Endothelial cell of umbilical vein (primary cell): ENCODE measurements at places on chromosomes 12 and 14. TPM values are rescaled to one million over a fixed set of nuclear protein-coding genes. Genes with fewer than 3 reads are reported as not detected.

DNA sequence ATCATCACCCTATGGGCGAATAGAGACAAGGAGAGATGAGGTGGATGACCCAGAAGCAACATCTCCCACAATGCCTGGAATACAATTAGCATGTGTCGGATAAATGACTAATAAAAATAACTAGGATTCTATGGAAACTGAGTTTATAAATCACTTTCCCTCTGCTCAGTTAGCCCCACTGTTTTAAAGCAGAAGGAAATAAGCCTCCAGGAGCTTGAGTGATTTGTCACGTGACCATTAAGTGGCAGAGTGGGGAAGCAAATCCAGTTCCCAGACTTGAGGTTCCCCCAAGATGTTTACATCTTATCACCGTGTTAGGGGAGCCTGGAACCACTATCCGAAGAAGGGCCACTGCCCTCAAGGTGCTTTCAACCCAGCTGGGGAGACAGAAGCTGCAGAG lies 136.5 kb upstream of the CCND2 start:
- DNase-seq, result no peak

- DNase-seq, result no peak
These were observed 25.2 kb upstream of the PPP1R13B start for GRCh38 chr14:103872481-103873113.

- no peak for DNase-seq
These were observed 17.1 kb upstream of the TBX3 start for GRCh38 chr12:114701104-114701414.

- no peak for DNase-seq
These were observed 21.2 kb downstream of the ITGA7 start for GRCh38 chr12:55686366-55687010.

GRCh38 chr14:98579140-98579539 lies 692.9 kb downstream of the BCL11B start:
- DNase-seq, result no peak

DNA sequence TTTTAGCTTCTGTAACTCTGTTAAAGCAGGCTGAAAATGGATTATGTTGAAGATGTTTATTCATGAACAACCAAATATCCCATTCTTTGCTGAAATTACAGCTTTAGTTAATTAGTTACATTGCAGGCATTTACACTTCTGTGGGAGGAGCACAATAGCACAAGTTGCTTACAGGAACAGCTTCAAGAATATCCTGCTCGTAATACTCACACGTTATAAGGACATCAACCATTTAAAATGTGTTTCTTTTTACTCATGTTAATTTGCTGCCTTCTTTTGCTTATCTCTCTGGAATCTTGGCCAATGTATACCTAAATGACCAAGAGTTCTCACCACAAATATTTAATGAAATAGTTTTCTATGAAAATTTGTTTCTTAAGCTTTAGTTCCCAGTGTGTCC lies 305.2 kb upstream of the SYT1 start:
- DNase-seq, result no peak

- no peak for DNase-seq
These were observed 382.2 kb downstream of the MED13L start for GRCh38 chr12:115895247-115895646.

DNA sequence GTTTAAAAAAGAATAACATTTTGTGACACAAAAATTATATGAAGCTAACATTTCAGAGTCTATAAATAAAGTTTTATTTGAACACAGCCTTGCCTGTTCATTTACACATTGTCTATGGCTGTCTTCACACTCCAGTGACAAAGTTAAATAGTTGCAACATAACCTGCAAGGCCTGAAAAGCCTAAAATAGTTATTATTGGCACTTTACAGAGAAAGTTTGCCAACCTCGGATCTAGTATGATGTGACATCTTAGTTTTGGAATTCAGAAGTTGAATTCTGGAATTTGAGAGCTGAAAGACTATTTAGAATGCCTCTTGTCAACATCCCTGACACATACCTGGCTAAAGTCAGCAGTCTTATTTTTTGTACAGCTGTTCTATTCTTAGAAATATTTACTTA lies 68.3 kb downstream of the DYRK2 start:
- DNase-seq, result no peak

DNA sequence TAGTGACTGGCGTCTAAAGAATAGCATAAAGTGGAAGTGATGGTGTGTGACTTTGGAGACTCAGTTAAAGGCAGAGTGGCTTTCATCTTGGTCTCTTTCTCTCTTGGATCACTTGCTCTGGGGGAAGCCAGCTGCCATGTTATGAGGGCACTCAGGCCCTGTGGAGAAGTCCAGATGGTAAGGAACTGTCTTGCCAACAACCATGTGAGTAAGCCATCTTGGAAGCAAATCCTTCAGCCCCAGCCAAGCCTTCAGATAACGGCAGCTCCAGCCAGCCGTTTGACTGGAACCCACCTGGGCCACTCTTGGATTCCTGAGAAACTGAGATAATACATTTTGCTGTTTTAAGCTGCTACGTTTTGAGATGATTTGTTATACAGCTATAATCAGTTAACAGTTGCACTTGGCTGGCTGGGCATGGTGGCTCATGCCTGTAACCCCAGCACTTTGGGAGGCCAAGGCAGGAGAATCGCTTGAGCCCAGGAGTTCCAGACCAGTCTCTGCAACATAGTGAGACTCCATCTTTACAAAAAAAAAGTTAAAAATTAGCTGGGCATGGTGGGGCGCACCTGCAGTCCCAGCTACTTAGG lies 7.7 kb upstream of the LRRC23 start:
- DNase-seq, result no peak

DNA sequence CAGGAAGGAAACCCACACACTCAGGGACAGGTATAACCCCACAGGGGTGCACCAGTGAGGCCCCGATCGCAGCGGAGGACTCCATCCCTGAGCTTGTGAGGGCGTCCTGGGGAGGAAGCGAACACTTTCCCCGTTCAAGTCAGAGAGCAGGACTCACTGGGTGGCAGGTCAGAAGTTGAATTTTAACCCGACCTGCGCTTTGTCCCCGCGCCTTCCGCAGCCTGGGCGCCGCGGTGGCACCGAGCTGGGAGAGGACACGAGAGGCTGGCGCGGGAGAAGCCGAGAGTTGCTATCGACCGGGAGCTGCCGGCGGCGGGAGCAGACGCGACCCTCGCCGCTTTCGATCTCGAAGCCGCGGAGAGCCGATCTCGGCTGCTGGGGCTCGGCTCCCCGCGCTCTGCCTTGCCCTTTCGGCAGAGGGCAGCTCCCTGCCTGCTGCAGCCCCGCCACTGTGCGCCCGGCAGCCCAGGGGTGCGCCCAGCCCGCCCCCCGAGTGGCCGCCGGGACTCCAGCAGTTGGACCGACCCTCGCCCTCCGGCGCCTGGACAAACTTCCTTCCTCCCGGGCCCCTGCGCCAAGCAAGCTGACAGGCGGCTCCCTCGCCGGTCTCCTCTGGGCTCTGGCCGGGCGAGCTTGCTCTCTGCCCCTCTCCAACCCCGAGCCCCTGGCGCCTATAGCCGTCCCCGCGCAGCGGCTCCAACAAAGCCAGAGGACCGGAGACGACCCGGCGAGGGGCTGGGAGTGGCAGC lies 918 bp downstream of the LIN7A start:
- DNase-seq, result peak; percentile 44

- no peak for DNase-seq
These were observed 118.3 kb upstream of the SCAF11 start for GRCh38 chr12:46108721-46109120.

- DNase-seq, result no peak
These were observed 43.4 kb downstream of the GABARAPL1 start for GRCh38 chr12:10256064-10256463.

DNA sequence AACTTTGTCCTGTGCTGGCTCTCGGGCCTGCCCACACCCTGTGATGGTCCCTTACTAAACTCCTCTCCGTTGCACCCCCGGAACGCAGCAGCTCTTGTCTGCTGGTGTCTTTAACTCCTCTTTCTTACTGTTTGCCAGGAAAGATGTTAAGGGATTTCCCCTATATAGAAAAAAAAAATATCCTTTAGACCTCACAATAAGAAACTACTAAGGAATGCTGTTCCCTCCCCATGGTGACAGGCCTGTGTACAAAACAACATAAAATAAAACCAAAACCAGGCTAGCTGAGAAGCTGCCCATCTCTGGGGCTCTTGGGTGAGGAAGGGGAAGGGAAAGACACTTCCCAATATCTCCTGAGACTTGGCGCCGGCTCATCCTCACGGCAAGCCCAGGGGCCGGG lies 95.4 kb downstream of the CHGA start:
- DNase-seq, result no peak

DNA sequence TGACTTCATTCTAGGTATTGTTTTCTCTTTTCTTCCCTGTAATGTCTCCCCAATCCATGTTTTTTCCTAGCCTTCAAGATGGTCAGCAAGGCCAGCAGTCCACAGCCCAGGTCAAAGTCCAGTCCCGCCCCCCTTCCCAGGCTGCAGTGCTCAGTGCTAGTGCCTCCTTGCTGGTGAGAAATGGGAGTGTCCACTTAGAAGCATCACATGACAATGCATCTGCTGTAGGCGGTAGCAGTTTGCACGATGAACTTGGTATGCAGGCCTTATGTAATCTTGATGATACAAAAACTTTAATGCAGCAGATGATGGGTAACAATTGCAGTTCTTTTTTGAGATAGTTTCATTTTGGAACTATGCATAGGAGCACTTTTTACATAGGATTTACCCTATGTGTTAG lies 88.4 kb downstream of the PCNX1 start:
- no peak for DNase-seq

RALGAPA1 gene
- total RNA-seq, result 25.1 and 30.9 TPM in 2 replicates

OTOGL gene
- total RNA-seq, result 2.0 and 3.1 TPM in 2 replicates

SELPLG gene
- total RNA-seq, result 0.62 and 1.2 TPM in 2 replicates

KIF26A gene
- 9.5 and 10.7 TPM in 2 replicates for total RNA-seq

NOP9 gene
- total RNA-seq, result 30.9 and 31.0 TPM in 2 replicates
